ENCODE measurements at places on chromosomes 5 and 9. TPM values are rescaled to one million over a fixed set of nuclear protein-coding genes. Genes with fewer than 3 reads are reported as not detected.

GRCh38 chr5:55597014-55597981, 62.5 kb upstream of the PLPP1 start:
- no peak for DNase-seq

DNA sequence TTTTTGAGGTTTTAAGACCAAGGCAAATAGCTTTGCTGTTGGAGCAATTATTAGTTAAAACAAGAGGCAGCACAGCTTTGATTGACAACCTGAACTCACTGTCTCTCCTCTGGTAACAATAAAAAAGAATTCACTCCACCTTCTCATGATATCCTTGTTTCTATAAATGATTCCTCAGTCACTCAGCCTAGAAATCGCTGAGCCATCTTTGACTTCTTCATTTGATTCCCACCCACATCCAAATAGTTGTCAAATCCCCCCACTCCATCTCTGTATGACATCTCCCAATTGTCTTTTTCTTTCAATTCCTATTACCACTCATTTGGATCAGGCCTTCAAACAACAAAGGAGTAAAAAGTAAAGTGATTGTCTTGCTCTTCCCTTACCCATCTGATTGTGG, 266.4 kb downstream of the MCTP1 start:
- DNase-seq, result no peak

The EPB41L4B gene
- polyA plus RNA-seq, result 17.3 TPM

- DNase-seq, result no peak
These were observed 66.5 kb downstream of the COL27A1 start for GRCh38 chr9:114221706-114222465.

The FOXD4L6 gene
- not detected for polyA plus RNA-seq

The PCDHA9 gene
- 0.03 TPM for polyA plus RNA-seq

The DRD1 gene
- polyA plus RNA-seq, result not detected

GRCh38 chr9:37037503-37038301, 3.6 kb upstream of the PAX5 start:
- DNase-seq, result no peak

DNA sequence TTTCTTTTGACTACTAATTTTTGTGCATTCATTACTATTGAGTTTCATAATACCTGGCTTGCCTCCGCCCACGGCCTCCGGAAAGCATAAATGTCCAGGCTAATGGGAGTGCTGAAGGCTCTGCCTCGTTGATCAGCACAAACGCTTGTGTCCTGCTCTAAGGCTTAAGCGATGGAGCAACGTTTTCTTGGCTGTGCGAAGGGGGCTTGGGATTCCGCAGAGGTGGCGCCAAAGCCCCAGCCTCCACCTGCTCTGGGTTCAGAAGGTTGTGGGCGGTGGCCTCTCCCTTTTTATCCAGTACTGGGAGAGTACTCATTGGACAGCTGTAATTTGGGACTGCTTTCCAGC, 19.7 kb downstream of the ANXA2R start:
- peak; percentile 24 for DNase-seq

The TMEM171 gene
- polyA plus RNA-seq, result 7.2 TPM

DNA sequence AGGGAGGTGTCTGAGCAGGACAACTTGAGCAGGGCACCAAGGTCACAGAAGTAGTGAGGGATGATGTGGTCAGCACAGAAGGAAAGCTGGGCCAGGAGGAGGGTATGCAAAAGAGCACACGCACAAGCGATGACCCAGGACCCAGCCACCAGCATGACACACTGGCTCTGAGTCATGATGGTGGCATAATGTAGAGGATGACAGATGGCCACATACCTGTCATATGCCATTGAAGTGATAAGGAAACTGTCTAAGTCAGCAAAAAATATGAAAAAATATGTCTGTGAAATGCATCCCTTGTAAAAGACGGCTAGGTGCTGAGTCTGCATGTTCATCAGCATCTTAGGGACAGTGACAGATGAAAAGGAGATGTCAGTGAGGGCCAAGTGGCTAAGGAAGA, 380 bp downstream of the OR1J1 start:
- no peak for DNase-seq

DNA sequence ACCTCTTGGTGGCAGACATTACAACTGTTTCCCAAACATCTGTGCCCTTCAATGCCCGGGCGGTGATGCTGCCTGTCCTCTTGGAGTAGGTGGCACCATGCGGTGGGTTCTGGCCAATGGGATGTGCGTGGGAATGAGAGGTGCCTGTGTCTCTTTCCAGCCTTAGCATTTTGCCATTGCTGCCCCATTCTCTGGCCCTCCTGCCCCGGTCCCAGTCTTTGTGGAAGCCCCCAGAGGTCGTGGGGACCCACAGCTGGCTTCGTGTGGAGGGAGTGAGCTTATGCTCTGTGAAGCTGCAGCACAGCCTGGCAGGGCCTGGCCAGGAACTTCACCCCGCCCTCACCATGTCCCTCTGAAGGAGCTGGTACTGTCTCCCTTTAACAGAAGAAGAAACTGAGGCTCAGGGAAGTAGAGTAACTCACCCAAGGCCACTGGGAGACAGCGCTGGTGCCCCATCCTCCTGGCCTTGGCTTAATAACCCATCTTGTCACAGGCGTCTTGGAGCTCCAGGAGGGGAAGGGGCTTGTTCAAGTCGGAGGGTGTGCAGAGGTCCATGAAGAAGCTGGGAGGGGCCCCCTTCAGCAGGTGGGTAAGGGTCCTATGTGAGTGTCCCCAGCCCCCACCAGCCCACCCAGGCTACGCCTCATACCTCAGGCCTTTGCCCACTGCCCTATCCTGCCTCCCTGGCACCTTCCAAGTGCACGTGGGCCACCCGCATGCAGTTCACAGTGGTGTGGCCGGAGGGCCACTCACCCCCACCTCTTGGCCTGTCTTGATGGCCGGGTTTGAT, 173.6 kb downstream of the GAPVD1 start:
- DNase-seq, result no peak

DNA sequence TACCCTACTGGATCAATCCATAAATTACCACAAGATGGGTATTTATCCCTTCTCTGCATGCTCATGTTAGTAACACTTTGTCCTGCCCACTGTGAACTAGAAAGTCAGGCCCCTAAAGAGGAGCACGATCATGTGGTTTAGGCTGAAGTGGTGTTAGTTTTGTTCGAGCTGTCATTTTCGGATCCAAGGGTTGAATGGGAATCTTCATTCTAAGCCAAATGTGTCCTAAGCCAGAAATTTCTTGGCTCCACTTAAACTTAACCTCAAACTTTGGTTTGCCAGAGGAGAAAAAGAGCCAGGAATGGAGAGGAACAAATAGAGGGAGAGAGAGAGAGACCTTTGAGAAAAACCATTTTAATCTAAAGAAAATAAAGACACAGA, 837.7 kb upstream of the ZNF608 start:
- no peak for DNase-seq

DNA sequence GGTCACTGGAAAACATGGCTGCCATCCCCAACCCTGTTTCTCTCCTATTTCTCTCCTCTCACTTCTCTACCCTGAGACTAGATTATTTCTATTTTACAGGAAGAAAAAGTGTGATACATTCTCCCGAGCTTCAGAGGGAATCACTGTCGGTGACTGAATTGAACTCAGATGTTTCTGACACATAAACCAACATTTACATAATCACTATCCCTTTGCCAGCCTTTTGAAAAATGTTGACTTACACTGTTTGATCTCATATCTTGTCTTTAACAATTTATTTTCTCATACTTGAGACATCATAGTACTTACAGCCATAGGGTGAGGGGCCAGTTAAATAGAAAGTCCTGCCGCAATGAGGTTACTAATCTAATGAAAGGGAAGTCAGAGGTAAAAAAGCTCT, 25.1 kb upstream of the PPP2CA start:
- DNase-seq, result no peak

The C9orf57 gene
- polyA plus RNA-seq, result not detected

The GNA14 gene
- 13.7 TPM for polyA plus RNA-seq

The GCNT4 gene
- 16.1 TPM for polyA plus RNA-seq

DNA sequence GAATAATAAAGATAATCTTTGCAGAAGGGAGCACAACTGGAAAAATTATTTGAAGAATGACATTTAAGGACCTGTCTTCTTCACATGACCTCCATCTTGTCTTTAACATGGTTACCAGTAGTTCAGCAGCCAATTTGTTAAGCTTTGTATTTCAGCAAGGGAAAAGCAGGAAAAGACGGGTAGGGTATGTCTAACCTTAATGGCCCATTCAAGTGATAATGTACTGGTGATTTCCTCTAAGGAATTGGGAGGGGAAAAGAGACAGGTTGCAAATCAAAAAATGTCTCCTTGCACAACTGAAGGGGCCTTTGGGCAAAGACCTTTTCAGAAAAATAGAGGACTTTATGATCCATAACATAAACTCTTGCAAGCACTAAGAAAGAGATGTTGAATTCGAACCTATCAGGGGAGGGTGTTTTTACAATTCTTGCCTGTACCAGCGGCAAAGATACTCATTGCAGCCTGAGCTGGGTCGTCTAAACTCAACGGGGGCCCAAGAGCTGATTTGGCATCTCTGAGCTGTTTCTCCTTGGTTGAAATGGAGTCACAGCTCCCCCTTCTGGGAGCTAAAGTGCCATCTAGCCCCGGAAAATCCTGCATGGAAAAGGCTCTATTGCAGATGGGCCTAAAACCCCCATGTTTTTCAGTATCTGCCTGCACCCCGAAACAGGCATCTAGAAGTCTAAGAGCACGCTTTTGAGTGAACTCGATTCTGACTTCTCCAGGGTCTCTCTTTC, 3.8 kb downstream of the BRINP1 start:
- DNase-seq, result no peak

The TLX3 gene
- polyA plus RNA-seq, result not detected

DNA sequence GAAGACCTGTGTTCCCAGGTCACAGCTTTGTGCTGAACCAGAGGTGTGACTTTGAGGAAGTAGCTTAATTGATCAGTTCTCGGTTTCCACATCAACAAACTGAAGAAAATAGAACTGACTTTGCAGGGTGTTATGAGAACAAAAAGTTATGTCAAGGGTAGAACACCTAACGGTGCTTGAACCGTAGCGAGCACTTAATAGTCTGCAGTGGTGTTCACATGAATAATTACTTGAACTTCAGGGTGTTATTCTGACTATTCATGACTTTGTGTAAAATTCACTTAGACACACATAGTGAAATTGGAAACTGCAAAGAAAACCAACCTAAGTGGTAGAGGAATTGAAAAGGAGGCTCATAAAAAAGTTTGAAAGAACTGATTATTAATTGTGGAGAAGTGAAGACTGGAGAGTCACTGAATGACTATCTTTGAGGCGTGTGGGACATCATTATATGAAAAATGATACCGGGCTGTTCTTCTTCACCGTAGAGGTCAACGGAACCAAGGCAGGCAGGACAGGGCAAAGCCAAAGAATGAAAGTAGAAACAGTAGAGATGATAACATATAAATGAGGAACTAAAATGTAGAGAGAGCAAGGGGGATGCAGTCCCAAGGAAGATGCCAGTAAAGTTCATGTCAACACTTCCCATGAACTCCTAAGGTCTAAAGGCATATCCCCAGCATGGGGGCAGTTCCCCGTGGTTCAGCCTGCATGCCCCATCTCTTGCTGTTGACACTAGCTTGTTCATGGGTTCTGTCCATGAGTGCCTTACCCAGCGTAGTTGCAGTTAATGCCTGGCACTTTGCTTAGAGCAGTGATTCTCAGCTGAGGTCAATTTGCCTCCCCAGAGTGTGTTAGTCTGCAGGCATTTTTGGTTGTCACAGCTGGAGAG, 118.7 kb downstream of the ZNF462 start:
- no peak for DNase-seq

GRCh38 chr9:79701651-79702050, 129.9 kb downstream of the TLE4 start:
- no peak for DNase-seq

The SEMA4D gene
- polyA plus RNA-seq, result 48.5 TPM

DNA sequence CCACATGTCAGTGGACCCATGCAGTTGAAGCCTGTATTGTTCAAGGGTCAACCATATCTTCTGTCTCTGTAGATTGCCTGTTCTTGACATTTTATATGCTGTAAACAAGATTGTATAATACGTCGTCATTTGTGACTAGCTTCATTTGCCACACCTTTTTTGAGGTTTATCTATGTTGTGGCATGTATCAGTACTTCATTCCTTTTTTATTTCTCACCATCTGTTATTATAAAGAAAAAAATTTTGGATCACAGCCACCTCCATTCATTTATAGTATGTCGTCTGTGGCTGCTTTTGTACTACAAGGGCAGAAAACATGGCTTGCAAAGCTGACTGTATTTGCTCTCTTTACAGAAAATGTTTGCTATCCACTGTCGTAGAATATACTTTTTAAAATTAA, 72.4 kb downstream of the TEK start:
- DNase-seq, result no peak

GRCh38 chr5:34039398-34040157, 3.4 kb downstream of the C1QTNF3 start:
- no peak for DNase-seq

The C9orf153 gene
- 0.10 TPM for polyA plus RNA-seq

GRCh38 chr9:117720555-117720954, 16.4 kb downstream of the TLR4 start:
- DNase-seq, result no peak

DNA sequence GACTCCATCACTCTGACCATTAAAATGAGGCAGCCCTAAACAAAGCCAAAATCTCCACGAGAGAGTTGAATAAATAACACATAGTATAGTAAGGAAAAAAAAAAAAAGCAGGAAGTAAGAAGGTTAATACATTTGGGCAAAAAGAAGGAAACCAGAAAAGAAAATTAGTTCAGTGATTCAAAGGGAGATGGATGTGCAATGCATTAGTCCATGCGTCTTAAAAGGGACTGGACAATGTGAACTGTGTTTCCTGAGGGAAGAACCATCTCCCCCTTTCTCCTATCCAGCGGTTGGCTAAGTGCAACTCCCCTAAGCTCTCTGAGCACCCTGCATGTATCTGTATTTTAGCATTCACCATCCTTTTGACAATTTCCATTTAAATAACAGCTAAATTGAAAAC, 1.4 kb downstream of the ANKRA2 start:
- DNase-seq, result no peak

The GDA gene
- polyA plus RNA-seq, result 0.34 TPM

The CNTLN gene
- 11.8 TPM for polyA plus RNA-seq

- no peak for DNase-seq
These were observed 185.2 kb downstream of the HSPA4 start for GRCh38 chr5:133236976-133237375.

The PTPRD gene
- 106 TPM for polyA plus RNA-seq

DNA sequence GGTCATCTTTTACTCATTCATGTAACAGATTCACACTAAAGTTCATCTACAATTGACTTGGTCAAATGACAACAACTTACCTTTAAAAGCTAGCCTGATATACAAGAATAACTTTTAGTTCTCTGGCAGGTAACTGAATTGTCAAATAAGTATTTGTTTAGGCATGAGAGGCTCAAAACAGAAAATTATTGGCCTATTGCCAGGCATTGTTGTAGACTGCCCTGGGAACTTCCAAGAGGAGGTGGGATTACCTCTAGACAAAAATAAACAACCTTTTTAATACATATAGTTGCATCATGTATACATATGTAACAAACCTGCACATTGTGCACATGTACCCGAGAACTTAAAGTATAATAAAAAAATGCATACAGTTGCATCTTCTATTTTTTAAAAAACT, 18.2 kb upstream of the SLCO4C1 start:
- no peak for DNase-seq

The LCN15 gene
- polyA plus RNA-seq, result 0.15 TPM

The KIAA0825 gene
- 3.7 TPM for polyA plus RNA-seq

DNA sequence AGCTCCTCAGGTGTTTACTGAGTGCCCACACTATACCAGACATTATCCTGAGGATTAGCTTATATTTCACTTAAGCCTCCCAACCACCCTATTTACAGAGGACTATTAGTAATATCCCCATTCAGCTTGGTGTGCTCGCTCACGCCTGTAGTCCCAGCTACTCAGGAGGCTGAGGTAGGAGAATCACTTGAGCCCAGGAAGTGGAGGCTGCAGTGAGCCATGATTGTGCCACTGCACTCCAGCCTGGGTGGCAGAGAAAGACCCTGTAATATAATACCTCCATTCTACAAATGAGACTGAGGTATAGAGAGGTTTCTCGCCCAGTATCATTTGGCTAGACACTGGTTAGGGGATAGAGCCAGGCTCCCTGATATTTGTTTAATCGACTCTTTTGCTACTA, 18.0 kb upstream of the MATR3 start:
- DNase-seq, result no peak
